ENCODE measurements at places on chromosomes 3 and 15. TPM values are rescaled to one million over a fixed set of nuclear protein-coding genes. Genes with fewer than 3 reads are reported as not detected.

- no peak for DNase-seq
These were observed 132.2 kb upstream of the SLC24A5 start for GRCh38 chr15:47988564-47988963.

The ZNF774 gene
- 3.2 TPM for polyA plus RNA-seq

GRCh38 chr3:69368129-69368741 lies 17.7 kb downstream of the FRMD4B start:
- DNase-seq: no peak

DNA sequence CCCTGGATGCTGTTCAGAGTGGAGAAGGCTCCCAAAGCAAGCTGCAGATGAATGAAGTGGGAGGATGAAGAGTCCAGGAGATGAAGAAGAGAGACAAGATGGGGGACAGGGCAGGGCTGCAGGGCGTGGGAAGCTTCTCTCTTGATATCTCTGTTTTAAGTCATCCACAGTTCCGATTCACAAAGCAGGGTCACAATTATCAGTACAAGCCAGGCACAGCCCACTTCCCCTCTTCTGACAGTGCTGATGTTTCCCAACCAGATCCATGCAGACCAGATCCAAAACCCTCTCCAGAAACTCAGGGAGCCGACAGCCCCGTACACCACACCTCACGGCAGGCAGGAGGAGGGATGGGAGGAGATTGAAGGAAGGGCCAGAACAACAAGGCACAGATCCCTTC lies 31.1 kb downstream of the NTRK3 start:
- no peak for DNase-seq

The PRSS50 gene
- 2.0 TPM for polyA plus RNA-seq

- DNase-seq: no peak
These were observed 40.6 kb downstream of the ASB7 start for GRCh38 chr15:100642950-100643338.

GRCh38 chr15:101361418-101361817 lies 66.4 kb upstream of the SNRPA1 start:
- no peak for DNase-seq

DNA sequence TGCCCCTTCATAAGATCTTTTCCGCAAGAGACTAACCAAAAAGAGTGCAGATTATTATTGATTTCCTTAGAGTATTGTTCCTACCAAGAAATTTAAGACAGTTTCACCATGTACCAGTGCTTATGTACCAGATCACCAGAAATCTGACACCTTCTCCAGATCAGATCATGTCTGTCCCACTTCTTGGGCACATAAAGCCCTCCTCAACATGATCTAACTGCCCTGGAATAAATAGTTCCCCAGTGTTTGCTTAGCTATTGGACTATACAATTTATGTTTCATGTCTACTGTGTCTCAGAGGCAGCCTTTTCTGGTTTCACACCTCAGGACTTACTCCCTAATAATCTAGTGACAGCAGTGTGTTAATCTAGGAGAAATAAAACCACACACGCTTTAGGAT lies 46.8 kb downstream of the NME9 start:
- DNase-seq: no peak

DNA sequence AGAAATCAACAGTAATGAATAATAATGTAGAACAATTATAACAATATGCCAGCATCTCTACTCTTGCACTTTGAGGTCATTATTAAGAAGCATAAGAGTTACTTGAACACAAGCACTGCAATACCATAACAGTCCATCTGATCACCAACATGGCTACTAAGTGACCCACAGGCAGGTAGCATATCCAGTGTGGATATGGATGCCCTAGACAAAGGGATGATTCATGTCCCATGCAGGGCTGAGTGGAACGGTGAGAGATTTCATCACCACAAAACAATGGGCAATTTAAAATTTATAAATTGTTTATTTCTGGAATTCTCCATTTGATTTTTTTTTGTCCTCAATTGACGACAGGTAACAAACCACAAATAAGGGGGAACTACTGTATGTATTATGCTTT lies 107.7 kb upstream of the TSC22D2 start:
- DNase-seq: no peak

The GOLGA8S gene
- polyA plus RNA-seq: 0.91 TPM

- no peak for DNase-seq
These were observed 38.6 kb downstream of the LYZL4 start for GRCh38 chr3:42371776-42372175.

DNA sequence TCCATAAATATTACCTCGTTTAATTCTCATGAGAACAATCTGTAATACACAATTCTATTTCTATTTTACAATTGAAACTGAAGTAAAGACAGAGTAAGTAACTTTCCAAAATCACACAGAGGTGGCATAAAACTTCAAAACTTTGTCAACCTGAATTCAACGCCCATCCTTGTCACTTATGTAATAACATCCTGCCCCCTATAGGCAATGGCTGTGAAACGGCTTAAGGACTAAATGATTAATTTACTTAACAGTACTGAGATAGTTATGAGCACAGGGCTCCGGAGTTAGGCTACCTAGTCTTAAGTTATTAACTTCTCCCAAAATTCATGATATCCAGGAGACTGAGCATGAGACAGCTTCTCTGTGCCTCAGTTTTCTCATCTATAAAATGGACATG lies 293.1 kb upstream of the CHRM5 start:
- DNase-seq: no peak

GRCh38 chr3:46276497-46277099 lies 34.3 kb downstream of the CCR3 start:
- no peak for DNase-seq

DNA sequence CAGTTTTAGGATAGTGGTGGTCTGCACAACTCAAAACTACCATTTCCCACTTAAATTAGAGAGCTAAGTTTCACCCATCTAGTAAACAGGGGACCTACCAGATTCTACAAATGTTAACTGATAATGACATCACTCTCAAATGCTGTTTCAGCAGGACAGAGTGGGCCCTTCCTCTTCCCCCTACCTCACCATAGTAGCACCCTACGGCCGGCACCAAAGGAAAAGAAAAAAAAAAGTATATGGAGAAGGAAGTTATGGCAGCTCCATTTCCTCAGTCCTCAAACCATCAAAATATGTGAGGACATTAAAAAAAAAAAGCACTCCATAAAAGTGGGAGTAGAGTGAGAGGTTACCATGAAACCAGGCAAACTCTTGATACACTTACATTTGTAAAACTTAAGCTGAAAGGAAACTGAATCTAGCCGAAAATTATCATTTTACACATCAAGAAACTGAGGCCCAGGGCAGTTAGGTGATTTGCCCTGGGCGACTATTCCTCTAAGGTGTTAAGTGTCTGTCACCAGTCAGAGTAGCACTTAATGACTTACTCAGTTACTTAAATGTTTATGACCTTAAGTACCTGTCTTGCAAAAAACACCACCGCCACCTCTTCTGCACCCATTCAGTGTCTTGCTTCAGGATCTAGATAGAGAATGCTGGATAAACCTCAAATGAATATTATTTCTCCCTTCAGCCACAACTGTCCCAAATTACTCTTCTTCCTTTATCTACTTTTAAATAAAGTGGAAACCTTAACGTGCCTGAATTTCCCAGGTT lies 2.7 kb downstream of the MSL2 start:
- no peak for DNase-seq

- no peak for DNase-seq
These were observed 7.1 kb upstream of the PLCB2 start for GRCh38 chr15:40314723-40315276.

The TNFSF10 gene
- 44.3 TPM for polyA plus RNA-seq
